ENCODE measurements at places on chromosomes 2 and 18.
A peak's percentile ranks its signal among the peaks of the same experiment; 100 is the strongest.

DNA sequence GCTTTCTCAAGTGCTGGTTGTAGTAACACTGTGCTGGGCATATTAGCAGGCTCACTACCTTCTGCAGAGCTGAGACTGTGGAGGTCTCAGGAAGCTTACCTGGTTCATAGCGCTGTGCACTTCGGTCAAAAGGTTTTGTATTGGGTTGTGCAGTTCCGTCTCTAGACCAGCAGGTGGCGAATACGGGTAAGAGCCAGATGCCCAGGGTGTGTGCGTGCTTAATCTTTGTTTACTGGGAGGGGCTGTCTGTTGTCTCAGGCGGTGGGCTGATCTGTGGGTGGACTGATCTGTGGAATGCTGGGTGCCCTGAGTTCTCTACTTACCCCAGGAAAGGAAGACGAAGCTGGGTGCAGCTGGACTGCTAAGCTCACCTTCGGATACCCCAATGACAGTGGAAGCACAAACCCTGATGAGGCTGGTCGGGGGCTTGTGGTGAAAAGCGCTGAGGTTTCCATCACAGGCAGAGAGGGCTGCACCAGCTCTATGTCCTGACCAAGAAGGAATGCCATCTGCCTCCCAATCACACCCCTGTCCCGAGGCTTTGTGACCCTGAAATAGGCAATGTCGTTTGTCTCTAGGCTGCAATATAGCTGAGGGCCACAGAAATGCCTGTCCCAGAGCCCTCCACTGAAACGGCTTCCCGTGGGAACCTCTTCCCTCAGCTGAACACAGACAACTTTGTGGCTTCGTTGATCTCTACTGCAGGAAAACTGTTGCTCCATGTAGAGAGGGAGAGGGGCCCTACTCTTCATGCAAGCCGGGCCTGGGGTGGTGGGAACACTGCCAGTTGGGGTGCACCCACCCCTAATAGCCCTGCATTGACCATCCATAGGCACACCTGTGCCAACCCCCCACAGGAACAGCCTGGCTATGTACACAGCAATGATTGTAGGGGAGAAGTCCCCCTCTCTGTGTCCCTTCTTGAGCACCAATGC is 45.9 kb upstream of the FAM117B start:
- DNase-seq = peak; percentile 45

GRCh38 chr2:24482251-24482971 is 8.6 kb upstream of the NCOA1 start:
- no peak for DNase-seq

GRCh38 chr2:11719230-11719977 is 27.0 kb upstream of the LPIN1 start:
- no peak for DNase-seq

DNA sequence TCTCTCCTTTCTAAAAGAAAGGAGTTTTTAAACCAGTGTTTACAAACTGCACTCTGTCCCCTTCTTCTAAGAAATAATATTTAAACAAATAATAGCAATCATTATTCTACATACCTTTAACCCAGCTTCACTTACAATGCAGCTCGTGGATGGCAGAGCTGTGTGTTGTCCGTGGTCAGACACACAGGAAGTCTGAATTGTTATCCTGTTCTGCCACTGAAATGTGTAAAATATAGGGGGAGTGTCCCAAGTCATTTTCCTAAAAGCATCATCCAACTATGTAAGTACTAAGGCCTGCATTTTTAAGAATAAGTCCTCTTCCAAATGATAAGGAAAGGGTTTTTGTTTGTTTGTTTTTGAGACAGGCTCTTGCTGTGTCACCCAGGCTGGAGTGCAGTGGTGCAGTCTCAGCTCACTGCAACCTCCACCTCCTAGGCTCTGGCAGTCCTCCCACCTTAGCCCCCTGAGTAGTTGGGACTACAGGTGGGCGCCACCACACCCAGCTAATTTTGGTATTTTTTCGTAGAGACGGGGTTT is 2.7 kb upstream of the PPP4R1 start:
- DNase-seq = no peak

GRCh38 chr2:239311132-239312040 is 89.4 kb downstream of the HDAC4 start:
- DNase-seq = no peak

DNA sequence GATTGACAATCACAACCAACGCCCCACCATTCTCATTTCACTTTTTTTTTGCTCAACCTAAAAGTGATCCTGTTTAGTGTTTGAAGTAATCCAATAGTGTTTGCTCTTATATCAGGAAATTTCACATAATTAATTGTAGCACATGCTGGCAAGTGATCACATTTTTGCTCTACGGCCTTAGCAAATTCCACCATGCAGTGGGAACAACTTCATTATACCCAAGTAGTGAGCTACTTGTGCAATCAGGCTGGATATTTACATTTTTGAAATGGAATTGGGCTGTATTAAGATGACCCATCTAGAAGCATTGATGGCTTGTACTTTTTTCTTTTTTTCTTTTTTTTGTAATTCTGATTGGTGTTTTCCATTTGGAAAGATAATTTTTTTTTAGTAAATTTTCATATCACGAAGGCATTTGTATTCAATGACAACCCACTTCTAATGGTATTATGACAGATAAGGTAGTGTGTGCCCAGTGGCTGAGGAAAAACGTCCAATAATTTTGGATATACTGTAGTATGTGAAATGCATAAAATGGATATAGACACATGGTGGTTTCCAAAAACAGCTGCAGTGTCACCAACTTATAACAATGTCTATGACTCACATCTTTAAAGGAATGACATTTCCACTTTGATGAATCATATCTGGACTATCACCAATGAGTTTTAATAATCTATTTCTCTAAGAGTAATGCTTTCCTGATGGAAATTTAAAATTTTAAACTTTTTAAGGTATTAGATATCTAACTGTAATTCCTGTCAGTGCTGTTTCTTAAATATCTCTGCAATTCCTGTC is 130.6 kb downstream of the COL6A3 start:
- DNase-seq = no peak

- no peak for DNase-seq
These were observed 11.4 kb upstream of the RBBP8 start for GRCh38 chr18:22921772-22922171.

- DNase-seq = no peak
These were observed 982.6 kb upstream of the FANCL start for GRCh38 chr2:59223742-59224141.

DNA sequence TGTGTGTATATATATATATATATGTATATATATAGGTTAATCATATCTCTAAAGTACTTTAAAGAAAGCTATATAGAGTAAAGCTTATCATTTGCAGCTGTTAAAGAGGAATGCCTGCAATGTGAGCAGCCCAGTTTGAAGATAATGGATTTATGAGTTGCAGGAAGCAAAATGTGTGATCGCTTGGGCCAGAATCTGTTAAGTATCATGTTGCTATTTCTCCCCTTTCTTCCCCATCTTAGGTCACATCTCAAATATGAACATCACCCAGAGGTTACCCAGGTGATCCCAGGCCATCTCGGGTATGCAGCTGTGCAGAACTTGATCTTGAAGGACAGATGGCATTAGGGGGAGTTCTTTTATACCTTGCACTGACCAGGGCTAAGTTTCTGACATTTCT is 316.5 kb downstream of the MTX2 start:
- no peak for DNase-seq

GRCh38 chr2:108355906-108356734 is 21.6 kb upstream of the SULT1C4 start:
- DNase-seq = no peak

- DNase-seq = no peak
These were observed 170.3 kb downstream of the TMEM18 start for GRCh38 chr2:506866-507265.

DNA sequence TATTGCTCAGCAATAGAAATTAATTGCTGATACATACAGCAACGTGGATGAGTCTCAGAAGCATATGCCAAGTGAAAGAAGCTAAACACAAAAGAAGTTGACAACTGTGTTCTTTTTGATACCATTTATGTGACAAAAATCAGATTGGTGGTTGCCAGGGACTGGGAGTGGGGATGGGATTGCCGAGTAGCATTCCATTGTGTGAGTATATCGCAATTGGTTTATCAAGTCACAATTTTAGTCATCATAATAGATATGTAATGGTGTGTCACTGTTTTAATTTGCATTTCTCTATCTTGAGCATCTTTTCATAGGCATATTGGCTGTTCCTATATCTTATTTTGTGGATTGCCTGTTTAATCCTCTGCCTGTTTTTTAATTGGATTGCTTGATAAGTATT is 20.9 kb downstream of the STRADB start:
- no peak for DNase-seq

DNA sequence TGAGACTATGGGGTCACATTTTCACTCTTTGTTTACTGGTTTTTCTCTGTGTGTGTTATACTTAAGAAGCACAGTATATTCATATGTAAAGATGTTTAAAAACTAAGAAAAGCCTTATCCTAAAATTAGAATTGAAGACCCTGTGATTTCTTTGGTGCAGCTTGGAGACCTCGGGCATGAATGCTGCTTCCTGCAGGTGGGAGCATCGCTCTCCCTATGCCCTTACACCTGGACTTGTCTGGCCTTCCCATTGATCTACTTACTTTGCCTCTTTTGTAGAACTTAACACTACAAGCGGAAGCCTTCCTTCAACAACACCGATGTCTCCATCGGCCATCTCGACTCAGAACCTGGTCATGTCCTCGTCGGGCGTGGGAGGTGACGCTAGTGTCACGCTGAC is 114.5 kb downstream of the ZNF236 start:
- DNase-seq = no peak

DNA sequence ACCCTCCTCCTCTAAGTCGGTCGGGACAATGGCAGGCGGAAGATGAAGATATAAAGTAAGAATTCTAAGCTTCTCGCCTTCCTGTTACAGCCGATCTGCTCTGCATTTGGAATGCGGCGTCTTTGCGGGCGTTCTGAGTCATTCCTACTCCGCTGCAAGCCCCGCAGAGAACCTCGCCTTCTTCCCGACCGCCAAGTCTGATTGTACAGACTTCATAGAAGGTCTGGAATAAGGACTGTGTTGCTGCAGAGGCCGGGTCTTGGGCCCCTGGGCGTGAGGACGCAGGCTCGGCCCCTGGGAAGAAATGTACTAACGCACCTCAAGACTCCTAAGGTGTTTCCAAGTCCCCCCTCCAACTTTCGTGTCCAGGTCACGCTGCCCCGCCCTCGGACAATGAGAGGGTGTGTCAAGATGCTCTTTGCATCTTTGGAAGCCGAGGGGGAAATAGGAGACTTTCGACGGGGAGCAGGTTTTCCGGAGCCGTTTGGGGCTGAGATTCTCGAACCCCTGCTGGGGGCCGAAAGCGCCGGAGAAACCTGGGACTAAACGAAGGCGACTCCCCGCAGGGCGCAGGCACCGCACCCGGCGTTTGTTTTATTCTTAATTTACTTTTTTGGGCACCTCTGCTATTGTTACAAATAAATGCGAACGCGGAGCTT is 12.7 kb upstream of the PAX3 start:
- DNase-seq = no peak

Data from GM12891 (cell line).